ENCODE measurements at places on chromosomes 3 and 15.

DNA sequence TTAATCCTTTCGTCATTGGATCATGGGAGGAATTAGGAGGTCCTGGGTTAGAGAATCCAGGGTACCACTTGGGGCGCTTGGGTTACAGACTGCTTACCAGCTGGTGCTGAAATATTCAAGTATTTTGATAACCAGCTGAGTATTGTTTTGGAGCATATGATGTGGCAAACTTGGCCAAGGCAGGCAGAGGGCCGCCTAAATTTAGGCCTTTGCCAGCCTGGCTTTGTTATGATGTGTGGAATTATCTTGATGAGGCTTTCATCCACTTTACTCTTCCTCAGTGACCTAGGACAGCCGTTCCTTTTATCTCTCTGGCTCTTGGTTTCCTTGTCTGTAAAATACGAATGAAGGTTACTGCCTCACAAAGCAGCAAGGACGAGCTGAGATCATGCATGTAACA lies 6.9 kb downstream of the COPG1 start:
- DNase-seq, result no peak

- DNase-seq, result no peak
These were observed 198.6 kb downstream of the KBTBD8 start for GRCh38 chr3:67196677-67197076.

GRCh38 chr3:1666865-1667264 lies 431.8 kb upstream of the CNTN4 start:
- no peak for DNase-seq

GRCh38 chr15:62075595-62076277 lies 9.0 kb downstream of the C2CD4A start:
- no peak for DNase-seq

- DNase-seq, result no peak
These were observed 16.4 kb upstream of the PRR20G start for GRCh38 chr3:127304121-127304744.

DNA sequence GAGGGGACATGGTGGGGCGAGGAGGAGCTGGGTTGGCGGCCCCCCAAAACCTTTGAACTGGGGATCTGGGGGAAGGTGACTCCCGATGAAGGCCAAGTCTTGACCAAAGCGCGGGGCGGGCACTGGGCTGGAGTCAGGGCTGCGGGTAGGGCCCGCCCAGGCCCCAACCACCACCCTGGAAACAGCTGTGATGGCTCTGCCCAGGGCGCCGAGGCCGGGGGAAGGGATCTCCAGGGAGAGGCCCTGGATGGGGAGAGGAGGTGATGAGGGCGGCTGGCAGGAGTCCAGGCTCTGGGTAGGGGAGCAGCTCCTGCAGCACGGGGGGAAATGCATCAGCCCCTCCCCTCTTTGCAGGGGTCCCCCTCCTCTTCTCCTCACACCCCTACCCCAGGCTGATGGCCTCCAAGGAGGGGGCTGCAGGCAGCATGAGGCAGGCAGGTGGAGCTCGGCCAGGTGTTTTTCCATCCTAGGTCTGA lies 5.9 kb upstream of the C15orf39 start:
- no peak for DNase-seq

DNA sequence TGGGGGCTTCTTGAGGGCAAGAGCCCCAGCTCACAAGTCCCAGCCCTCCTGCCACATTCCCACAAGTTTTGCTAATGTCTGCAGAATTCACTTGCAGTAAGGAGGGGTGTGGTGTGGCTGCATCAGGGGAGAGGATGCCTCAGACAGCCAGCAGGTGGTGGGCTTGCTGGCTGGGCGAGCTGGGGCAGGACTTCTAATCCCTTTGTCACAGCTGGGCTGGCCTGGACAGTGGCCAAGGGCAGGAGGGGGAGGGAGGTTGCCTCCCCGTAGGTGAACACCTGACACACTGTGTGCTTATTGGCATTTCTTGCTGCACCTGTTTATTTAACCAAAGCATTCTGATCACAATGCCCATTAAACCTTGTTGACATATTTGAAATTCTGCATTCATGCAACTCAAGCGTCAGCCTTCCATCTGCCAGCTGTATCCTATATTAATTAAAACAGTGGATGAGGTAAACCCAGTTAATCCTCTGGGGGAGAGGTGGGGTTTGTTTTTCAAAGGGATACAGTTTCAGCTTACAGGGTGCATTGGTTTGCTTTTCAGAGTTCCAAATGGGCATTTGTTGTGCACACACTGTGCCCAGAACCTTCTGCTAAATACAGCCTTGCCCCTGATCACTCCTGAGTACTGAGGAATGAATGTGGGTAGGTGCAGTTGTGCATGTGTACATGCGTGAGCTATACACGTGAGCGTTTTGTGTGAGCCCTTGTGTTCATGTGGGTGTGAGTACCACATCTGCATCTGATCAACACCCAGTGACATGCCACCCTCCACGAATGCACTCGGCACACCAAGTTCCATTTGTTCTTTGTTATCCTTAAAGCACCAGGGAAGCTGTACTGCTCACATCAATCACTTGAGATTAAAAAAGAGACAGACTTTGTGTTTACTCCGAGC lies 268.7 kb downstream of the XXYLT1 start:
- DNase-seq, result no peak

GRCh38 chr3:48993834-48994233 lies 3.8 kb downstream of the P4HTM start:
- no peak for DNase-seq

- no peak for DNase-seq
These were observed 20.4 kb downstream of the HACD3 start for GRCh38 chr15:65550681-65551098.

- DNase-seq, result no peak
These were observed 30.2 kb downstream of the BCL2L10 start for GRCh38 chr15:52082197-52083036.

DNA sequence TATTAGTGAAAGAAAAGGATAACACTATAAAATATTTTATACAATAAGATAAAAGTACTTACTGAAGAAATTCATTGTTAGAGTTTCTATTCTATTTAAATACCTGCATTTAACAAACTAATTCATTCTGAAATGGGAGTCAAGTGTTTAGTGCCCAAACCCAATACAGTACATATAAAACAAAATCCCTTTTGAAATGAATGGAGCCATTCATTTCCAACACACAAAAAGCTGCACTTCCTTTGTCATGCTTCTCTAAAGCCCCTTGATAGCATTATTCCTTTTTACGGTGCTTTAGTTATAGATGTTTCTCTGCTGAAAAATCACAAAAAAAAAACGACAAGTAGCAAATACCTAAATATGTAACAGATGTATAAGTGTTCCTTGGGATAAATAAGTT lies 596.3 kb downstream of the ZIC1 start:
- no peak for DNase-seq

GRCh38 chr15:27398631-27399161 lies 427.7 kb downstream of the GABRG3 start:
- DNase-seq, result no peak

GRCh38 chr3:105222568-105223093 lies 144.1 kb upstream of the ALCAM start:
- DNase-seq, result no peak

DNA sequence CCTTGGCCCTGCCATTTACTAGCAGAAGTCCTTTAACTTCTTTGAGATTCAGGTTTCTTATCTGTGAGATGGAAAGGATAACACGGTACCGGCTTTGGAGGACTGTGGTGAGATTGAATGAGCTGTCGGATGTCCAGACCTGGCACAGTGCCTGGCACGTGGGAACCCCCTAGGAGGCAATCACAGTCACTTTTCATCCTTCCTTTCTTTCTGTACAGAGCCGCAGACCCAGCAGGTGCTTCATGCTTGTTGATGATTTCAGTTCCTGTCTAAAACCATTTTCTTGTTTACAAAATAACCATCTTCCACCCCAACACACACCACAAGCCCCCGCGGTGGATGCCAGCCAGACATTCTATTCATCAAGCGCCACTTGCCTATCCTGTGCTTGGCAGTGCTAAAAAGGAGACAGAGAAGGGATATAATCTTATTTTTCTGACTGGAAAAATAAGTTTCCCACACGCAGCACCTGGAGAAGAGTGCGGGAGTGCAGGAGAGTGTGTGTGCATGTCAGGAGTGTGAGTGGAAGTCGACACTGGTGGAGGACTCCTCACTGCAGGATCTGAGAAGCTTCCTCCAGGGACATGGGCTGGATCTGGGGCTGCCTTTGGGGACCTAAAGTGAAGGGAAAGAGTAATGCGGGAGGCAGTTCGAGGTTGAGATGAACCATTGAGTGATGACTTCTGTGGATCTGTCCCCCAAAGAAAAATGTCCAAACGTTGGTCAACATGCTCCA lies 85.7 kb downstream of the ST6GAL1 start:
- no peak for DNase-seq

DNA sequence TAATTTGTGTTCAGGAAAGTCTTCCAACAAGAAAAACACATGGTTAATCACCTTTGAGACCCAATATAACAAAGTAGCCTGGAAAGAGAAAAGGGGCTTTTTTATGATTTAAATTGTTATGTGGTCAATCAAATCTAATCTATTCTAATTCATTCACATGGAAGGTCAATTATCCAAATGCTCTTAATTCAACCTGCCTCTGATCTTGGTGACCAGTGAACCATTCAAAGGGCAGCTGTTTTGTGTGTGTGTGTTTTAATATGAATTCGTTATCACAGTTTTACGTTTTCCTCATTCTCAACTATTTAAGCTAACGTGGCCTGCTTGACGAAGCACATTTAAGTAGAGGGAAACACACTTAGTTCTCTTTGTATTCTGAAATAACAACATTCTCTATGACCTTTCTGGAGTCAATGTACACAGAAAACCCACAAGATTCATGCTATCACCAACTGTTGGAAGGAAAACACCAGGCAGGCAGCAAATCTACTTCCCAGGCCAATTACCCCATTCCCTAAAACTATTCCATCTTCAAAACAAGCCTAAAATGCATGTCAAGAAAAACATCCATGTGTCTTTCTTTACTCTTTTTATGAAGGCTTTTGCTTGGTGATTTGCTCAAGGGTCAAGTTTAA lies 195.4 kb downstream of the SUCLG2 start:
- no peak for DNase-seq

DNA sequence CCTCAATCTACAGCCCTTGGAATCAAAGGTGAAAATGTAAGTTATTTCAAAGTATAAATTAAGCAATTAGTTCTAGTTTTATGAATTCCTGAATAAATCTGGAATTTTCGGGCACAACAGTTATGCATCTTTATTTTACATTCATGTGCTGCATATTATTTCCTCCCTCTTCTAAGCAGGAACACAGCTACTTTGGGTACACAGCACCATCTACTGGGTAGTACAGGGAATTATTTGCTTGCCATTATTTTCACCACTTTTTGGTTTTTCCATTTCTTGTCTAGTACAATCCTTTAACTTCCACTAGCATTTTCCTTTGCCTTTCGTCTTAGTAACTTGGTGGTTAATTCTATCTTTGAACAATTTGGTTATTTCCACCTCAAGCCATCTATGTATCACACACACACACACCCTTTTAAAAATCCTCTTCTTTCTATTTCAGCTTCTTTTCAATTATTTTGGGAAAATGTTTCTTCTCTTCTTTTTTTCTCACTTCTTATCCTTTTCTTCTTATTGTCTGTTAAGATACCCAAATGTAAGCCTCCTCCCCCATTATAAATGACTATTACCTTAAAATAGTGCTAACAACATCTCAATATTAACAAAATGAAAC lies 451.0 kb downstream of the MFSD1 start:
- no peak for DNase-seq

DNA sequence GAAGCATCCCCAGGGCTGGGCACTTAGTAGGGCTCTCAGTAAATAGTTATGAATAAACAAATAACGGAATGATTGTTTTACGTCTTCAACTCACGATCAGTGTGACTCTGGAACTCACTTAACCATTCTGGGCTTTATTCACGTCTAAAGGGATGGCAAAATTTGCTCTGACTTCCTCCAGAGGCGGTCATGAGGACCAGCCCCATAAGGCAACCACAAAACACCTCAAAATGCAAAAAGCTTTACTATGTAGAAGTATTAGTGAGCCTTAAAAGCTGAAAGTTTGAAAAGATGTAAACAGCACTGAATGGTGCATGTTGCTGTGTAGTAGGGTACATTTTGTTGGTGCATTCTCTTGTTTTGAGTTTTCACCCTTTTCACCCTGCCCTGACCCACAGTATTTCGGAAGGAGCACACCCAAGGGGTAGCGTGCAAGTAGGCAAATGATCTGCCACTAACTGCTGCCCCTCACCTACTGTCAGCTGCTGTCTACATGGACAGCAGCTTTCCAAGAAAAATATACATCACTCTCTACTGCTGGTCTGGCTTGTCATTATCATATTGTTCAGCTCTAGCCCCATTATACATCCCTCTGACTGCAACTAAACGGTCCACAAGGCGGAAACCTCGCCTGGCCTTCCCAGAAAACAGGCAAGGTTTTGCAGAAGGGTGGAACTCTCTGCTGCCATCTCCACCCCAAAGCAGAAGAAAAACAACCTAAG lies 308.5 kb upstream of the PROK2 start:
- no peak for DNase-seq

- no peak for DNase-seq
These were observed 80.6 kb upstream of the CHD2 start for GRCh38 chr15:92819278-92820235.

GRCh38 chr3:184259878-184260723 lies 1.3 kb downstream of the CAMK2N2 start:
- no peak for DNase-seq

- DNase-seq, result no peak
These were observed 412.5 kb downstream of the SOX2 start for GRCh38 chr3:182124187-182124586.

DNA sequence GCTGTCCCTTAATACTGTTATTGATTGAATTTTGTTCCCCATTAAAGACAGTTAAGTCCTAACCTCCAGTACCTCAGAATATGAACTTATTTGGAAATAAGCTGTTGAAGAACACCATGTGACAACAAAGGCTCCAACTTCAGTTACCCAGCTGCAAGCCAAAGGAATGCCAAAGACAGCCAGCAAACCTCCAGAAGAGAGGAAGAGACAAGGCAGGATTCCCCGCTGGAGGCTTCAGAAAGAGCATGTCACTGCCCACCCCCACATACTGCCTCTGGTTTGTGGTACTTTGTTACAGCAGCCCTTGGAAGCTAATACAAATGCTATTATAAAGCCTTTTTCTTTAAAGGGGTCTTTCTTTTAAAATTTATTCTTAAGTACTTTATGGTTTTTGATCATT lies 18.4 kb upstream of the NEK10 start:
- DNase-seq, result no peak

DNA sequence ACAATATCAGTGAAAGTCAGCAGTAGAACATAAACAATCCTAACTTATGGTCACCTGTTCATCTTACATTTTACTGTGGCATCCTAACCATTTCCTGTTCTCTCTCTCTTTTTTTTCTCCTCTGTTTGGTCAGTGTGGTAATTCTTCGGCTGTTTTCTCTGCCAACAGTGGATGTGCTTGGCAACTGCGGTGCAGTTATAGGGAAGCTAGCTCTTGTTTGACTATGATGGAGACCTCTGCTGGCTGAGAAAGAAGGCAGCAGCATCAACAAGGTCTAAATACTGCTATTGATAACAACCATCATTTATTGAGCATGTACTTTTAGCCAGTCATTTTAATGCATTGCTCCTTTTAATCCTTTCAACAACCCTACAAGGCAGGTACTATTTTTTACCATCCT lies 723 bp upstream of the DRD3 start:
- DNase-seq, result no peak

- DNase-seq, result no peak
These were observed 286.3 kb upstream of the ROBO2 start for GRCh38 chr3:76753599-76753998.

Data from activated naive CD8-positive, alpha-beta T cell treated with anti-CD3 and anti-CD28 coated beads, Interleukin-2, amount 50 U/mL, for 16 hours (primary cell).